Stimulated activated CD4-positive, alpha-beta T cell treated with anti-CD3 and anti-CD28 coated beads, Interleukin-4, amount 100 ng/mL, for 24 hours (primary cell): ENCODE measurements at places on chromosomes 3 and 15.
A peak's percentile ranks its signal among the peaks of the same experiment; 100 is the strongest.

- no peak for DNase-seq
Measured at GRCh38 chr3:64681827-64682226, 6.0 kb downstream of the ADAMTS9 start.

GRCh38 chr3:46183330-46183729 is 24.8 kb downstream of the CCR1 start:
- DNase-seq, result no peak

DNA sequence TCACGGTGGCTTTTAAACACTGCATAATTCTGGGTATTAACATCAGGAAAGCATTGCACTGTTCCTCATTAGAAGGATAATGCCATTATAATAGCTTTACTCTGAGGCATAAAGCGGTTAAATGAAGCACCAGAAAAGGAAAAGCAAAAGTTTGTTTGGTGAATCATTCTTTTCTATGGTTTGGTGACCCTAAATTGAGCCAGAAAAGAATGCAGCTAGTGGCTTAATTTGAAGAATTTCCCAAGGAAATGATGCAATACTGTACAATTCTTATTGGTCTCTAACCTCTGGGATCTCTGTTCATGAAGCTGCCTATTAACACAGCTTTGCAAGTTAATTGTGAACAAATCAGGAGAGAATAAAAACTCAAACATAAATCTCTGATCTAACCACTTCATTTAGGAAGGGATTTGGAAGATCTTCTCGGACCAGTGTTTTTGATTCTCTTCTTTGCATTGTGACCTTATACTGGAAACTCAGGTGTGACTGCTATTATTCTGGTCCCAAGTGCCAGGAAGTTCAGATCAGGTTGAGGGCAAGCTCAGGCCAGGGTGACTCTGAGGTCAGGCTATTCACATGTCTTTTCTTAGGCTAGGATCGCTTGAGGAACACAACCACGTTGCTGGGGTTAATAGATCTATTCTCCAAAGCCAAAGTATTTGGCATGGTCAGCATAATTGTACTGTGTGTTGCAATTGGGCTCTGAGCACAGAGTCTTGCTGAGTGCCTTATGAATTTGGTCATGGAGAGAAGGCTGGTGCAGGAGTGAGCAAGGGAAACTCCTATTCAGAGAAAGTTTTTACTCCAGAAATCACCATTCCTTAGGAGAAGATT is 11.3 kb upstream of the DLG1 start:
- no peak for DNase-seq

GRCh38 chr3:12452361-12453330 is 31.6 kb upstream of the TSEN2 start:
- no peak for DNase-seq

DNA sequence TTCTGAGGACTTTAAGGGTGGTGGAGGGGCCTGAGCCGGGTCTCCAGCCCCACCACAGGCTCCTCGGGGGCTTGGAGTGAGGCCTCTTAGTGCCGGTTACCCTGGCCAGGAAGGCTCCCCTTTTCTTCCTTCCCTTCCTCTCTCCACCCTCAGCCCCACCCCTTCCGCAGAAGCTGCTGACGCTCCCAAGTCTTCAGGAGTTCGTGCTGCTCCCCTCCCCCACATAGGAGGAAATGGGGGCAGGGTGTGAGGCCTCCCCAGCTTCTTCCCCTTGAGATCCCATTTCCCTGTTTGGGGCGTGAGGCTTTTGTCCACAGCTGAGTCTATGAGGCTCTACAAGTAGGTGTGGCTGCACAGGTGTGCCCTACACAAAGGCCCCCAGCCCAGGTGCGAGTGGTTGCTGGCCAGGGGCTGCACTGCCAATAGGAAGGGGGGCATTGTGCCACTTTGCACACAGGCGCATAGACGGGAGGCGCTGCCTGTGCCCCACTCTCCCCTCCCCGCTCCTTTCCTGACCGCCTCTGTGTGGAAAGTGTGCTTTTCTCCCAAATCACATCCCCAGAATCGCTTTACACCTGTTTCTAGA is 915 bp upstream of the CALML4 start:
- no peak for DNase-seq

- no peak for DNase-seq
Measured at GRCh38 chr3:98630416-98630815, 37.0 kb upstream of the CPOX start.

GRCh38 chr3:170081079-170081741 is 43.4 kb downstream of the GPR160 start:
- no peak for DNase-seq

DNA sequence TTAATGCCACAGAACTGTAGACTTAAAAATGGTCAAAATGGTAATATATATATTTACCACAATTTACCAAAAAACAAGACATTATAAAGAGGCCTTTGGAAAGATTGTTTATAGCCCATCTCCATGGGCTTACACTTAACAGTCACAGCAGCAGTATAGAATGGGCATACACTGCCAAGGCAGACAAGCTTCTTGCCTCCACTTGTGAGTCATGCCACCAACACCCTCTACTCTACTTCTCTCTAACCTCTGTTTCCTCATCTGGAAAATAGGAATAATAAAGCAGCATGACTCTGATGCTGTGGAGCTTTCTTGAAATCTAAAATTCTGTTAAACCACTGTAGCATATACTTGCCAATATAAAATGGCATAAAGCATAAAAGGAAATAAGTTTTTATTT is 14.4 kb upstream of the GPR156 start:
- no peak for DNase-seq

GRCh38 chr3:141561426-141562034 is 74.7 kb downstream of the RASA2 start:
- peak; percentile 59 for DNase-seq

DNA sequence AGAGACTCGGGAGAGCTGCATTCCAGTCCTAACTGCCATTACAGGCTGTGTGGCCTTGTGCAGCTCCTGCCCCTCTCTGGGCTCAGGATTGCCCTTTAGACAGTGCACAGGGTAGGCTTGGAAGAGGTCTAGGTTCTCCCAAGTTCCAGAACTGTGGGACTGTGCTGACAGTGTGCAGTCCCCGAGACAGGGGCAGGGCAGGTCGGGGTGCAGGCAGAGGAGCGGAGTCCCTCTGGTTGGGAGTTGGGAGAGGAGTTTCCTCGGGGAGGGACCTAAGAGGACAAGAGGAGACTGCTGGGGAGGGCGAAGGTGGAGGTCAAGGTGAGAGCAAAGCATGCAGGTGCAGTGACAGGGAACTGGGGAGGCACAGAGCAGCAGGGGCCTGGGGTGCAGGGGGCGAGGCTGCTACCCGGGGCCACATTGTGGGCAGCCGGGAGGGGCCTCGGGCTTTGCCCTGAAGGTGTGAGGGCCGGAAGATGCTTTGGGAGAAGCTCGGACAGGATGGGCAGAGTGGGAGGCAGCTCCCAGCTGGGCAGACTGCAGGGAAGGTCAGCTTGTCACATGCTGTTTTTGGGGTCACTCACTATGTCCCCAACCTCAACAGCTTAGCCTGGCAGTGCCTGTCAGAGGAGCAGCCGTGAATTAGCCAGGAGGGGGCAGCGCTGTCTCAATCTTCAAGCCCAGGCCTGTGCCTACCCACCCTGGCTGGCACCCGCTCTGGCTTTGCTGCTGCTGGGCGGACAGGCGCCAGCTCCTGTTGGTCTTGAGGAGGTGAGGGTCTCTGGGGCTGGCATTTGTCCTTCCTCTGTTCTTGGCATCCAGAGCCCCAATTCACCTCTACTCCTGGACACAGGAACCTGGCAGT is 15.4 kb upstream of the CSPG4 start:
- DNase-seq, result peak; percentile 75

GRCh38 chr15:85118581-85118980 is 136.9 kb downstream of the PDE8A start:
- no peak for DNase-seq

- no peak for DNase-seq
Measured at GRCh38 chr3:101009386-101009785, 16.2 kb upstream of the ABI3BP start.

GRCh38 chr15:29458361-29458760 is 188.7 kb upstream of the NSMCE3 start:
- DNase-seq, result no peak

- DNase-seq, result peak; percentile 10
Measured at GRCh38 chr15:68258692-68259091, 18.9 kb upstream of the FEM1B start.

DNA sequence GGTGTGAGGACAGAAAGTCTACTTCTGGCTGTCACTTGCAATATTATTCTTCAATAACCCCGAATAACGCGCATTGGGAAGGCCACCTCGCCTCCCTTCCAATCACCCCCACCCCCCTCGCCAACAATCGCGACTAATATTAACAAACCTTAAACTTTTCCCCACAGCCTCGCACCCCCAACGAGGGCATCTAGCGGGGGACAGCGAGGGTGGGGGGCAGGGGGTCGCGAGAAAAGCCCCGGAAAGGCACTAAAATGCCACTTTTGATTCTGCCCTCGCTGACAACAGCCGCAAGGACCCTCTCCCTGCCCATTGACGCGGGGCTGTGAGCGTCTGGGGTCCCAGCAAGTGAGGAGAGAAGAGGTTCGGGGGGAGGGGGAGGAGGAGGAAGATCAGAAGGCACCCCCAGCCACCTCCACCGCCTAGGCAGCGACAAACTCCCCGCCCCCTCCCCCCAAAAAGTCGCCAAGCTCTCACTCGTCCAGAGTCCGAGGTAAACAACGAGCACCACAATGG is 868 bp downstream of the SATB1 start:
- no peak for DNase-seq

DNA sequence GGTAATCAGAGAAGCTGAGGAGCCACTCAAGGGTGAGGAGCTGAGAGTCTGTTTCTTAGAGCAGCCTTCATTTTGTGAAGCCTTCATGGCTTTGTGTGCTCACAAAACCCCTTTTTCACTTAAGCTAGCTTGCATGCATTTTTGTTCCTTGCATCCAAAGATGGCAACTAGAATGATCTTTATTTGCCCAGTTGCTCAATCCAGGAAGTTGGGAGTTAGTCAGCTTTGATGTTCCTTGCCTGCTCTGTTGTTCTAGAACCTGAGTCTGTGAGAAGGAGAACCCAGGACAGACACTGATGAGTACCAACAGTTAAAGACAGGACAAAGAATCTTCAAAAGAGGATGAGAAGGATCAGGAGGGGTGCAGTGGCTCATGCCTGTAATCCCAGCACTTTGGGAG is 81.8 kb downstream of the IL20RB start:
- DNase-seq, result no peak

GRCh38 chr3:102979682-102980354 is 545.0 kb downstream of the ZPLD1 start:
- DNase-seq, result no peak

- no peak for DNase-seq
Measured at GRCh38 chr15:59746777-59747176, 57.7 kb upstream of the BNIP2 start.

DNA sequence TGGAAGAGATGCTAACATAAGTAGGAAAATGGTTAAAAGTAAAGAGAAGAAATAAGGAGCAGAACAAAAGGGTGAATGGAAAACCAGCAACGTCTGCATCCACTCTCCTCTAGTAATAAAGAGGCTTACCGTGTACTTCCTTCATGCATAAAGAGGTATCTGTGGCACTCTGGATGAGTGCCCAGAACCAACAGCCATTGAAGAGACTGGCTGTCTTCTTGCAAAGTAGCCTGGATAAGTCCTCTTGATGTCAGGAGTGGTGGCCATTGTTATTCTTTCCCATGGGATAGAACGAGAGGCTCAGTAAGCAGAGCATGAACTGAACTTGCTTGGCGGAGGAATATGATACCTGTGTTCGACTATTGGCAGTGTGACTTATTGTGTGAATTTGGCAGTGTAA is 186.2 kb upstream of the RASGRP1 start:
- DNase-seq, result no peak

DNA sequence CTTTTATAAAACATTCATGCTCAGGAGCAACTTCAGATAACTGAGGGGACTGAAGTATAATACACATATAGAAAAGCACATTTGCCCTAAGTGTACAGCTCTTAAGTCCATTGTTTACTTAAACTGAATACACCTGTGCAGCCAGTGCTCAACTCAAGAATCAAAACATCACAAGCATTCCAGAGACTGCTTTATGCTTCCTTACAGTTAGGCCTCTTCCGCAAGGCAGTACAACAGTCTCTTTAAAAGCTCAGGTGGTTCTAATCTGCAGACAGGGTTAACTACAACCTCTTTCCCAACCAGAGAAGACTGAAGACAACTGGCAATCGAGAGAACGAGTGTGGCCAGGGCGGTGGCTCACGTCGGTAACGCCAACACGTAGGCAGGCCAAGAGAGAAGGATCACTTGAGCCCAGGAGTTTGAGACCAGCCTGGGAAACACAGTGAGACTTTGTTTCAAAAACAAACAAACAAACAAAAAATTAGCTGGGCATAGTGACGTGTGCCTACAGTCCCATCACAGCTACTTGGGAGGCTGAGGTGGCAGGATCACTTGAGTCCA is 16.9 kb downstream of the MCCC1 start:
- no peak for DNase-seq

DNA sequence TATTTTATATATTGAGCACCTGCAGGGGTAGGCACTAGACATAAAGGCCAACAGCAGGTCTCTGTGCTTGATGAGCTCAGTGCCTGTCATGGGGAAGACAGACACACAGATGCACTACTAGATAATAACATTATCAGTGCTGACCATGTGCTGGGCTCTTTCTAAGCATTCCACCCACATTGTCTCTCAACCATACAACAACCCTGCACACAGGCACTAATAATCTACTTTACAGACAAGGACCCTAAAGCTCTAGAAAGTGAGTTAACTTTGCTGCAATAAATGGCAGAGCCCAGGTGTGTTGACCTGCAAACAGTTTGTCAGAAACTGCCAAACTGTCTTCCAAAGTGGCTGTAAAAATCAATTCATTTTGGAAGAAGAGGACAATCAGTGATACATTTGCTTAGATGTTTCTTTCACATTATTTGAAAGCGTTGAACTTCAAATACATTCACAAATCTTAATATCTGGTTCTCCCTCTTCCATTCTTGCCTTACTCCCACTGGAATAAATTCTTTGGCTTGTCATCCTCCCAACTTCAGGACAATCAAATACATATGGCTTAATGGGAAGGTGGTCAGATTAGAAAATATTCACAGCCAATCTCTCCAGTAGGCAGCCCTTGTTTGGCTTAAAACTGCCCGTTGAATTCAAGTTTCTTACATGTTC is 11.0 kb upstream of the PP2D1 start:
- no peak for DNase-seq

DNA sequence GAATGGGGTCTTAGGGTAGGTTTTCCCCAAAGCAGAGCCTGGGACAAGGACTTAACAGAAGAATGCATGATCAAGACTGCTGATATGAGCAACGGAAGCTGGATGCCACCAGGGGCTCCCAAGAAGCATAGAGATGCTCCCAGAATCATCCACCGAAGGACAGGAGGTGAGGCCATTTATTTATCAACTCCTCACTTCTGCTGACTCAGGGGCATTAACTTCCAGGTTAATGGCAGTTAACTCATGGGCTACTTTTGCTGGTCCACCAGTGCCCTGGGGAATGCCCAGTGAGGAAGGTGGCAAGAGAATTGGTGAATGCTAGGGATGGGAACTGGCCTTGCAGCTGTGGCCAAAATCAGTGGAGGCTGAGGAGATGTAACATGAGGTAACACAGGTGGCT is 27.8 kb downstream of the TAFA4 start:
- no peak for DNase-seq

GRCh38 chr3:16140116-16140893 is 34.2 kb upstream of the GALNT15 start:
- DNase-seq, result no peak
